NCI-H1092 (cell line): ENCODE measurements at places on chromosomes 5 and 9.

DNA sequence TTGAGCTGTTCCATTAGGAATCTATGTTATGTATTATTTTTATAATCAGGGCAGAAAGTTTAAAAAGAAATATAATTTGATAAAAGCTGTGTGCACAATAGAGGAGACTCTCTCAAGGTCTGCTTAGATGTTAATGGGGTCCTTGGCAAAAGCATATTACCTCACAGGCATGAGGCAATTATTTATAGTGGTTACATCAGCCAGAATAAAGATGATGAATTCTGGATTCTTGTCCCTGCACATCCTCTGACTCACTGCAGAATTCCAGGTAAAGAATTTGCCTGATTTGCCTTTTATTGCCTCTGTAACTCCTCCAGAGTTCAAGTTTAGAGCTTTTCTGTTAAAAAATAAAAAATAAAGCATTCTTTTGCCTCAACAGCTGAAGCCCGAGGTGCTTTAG lies 253.6 kb downstream of the MAST4 start:
- DNase-seq: no peak

DNA sequence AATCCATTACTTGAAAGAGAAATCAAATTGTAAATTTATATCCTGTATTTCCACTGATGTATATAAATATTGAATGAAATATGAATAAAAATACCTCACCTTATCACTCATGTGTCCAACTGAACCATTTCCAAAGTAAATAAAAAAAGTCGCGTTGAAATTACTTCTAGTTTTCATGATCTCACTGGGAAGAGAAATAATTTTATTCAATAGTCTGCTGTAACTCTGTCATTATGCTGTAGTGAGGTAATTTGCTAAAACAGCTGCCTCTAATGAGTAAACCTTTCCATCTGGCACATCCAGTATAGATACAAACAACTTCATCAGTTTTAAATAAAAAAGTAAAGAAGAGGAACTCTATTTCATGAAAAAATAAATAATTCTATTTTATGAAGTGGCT lies 611.5 kb downstream of the ZNF608 start:
- no peak for DNase-seq

- no peak for DNase-seq
Measured at GRCh38 chr9:130042406-130042884, 544 bp downstream of the FNBP1 start.

- DNase-seq: no peak
Measured at GRCh38 chr9:85960688-85961093, 19.7 kb downstream of the NAA35 start.

GRCh38 chr9:130453487-130453886 lies 8.7 kb downstream of the ASS1 start:
- peak; percentile 90 for DNase-seq

GRCh38 chr5:32505756-32506155 lies 61.2 kb upstream of the ZFR start:
- DNase-seq: no peak

DNA sequence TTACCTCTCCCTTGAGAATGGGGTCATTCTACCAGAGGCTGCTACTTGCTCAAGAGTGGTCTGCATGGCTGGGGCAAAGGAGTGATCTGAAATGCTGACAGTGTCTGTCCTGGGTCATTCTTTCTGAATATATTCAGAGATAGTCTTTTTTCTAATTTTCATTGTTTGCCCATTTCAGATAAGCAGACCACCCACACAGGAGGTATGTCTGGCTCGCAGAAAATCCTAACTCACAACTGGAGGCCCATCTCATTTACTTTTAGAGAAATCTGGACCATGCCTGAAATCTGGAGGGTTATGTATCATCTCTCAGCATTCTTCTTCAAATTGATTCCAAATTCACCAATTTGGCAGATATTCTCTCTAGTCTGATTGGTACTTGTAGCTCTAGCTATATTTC lies 227.6 kb downstream of the SEC61B start:
- DNase-seq: no peak

GRCh38 chr9:115034801-115035200 lies 83.2 kb downstream of the TNC start:
- no peak for DNase-seq

GRCh38 chr5:132748522-132749000 lies 1.3 kb downstream of the CCNI2 start:
- DNase-seq: no peak

- no peak for DNase-seq
Measured at GRCh38 chr5:163877865-163878264, 372.4 kb downstream of the MAT2B start.

GRCh38 chr9:134838651-134839454 lies 41.8 kb upstream of the FCN2 start:
- no peak for DNase-seq

DNA sequence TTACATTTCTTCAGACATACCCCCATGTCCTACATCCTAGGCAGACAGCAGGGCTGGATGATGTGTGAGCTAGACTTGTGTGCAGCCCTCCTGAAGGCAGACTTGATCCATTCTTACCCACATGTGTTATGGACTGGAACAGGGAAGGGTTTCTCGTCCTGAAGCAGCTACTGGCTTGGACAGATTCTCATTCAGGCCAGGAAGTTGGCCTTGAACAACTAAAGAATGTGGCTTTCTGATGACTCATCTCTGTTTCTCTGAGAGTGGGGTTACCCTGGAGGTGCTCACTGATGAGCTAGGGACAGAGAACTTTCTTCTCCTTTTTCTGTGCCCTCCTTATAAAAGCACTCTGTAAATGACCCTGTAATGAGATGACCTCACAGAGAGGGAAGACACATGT lies 246.5 kb downstream of the PCSK5 start:
- no peak for DNase-seq

DNA sequence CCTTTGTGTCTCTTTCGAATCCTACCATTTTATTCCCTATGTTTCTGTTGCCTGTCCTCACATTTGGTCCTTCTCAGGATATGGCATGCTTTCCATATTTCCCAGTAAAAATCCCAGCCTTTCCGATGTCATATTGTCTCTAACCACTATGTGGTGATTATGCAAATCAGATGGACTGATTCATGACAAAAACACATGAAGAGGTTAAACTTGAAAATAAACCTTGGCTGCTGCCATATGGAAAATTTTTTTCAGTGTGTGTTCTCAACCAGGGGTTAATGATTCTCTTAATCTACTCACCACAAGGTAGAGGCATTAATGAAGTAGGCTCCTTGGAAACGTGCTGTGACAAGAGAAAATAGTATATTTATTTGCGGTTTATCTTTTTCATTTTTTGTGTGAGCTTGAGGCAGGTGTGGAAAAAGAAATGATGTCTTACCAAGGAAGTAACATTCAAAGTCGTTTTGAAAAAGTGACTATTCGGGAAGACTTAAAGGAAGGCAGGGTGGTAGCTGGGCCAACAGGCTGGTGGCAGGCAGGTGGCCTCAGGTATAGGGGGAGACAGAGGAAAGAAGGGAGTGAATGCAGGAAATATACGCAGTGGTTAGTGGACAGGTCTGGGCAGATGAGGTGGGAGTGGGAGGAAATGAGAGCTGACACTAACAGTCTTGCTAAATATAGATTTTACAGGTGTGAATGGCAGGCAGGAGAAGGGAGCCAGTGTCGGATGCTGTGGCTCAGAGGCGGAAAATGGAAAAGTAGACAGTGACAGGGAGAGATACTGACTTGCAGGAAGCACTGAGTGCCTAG lies 46.2 kb downstream of the DMRT2 start:
- DNase-seq: no peak

GRCh38 chr9:91885746-91886413 lies 64.1 kb downstream of the ROR2 start:
- DNase-seq: no peak

GRCh38 chr9:22617156-22617555 lies 170.5 kb downstream of the DMRTA1 start:
- DNase-seq: no peak

GRCh38 chr5:55903121-55903701 lies 52.1 kb downstream of the IL31RA start:
- DNase-seq: no peak

GRCh38 chr5:56951126-56951945 lies 587 bp downstream of the MIER3 start:
- DNase-seq: no peak

DNA sequence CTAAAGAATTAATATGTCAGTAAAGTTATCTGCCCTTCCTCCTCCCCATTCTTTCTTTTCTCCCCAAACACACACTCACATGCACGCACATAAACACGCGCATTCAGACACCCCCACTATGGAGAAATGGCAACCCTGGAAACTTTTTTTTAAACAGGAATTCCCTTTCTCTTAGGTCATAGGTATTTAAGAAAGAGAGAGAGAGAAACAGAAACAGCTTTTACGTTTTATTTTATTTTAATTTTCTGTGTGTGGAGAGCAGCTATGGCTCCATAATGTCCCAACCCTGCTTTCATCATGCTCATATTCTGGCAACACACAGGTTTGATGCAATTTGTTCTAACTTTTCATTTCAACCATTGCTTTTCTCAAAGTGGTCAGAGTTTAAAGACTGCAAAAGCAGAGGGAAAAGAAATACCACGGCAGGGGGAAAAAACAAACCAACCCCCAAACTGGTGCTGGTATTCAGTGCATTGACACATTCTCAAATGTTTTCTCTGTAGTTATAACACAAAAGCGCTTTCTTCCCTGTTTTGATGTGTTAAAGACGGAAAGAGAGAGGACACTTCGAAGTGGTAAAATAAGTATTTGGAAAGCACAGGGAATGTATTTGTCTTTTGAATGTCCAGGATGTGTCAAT lies 126.0 kb upstream of the TMEM161B start:
- DNase-seq: no peak

DNA sequence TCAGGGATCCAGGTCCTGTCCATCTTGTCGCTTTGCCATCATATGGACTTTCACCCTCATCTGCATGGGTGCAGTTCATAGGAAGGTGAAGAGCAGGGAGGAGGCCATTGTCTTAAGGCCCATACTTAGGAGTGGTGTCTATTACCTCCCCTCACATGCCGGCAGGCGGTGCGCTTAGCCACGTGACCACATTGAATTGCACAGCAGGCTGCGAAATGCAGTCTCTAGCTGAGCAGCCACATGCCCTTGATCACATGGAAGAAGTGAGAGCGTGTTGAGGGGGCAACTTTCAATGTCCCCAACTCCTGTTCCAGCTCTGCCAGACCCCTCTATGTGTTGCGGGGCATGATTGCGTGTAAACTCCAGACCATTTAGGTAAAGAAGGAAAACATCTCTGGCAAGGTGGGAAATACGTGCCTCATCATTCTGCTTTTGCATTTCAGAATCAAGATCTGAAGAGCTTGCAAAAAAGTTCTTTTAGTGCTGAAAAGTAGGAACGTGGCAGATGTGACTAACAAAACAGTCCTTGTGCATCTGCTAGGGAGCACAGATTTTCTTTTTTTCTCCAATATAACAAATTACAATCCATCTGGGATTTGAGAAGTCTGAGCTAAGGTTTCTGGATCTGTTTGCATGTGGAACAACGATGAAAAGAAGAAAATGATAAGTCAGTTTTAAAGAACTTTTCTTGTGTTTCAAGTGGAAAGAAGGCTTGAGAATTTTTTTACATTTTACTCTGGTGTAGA lies 34.4 kb downstream of the ROPN1L start:
- no peak for DNase-seq

- no peak for DNase-seq
Measured at GRCh38 chr9:137194909-137195308, 5.6 kb downstream of the TPRN start.

DNA sequence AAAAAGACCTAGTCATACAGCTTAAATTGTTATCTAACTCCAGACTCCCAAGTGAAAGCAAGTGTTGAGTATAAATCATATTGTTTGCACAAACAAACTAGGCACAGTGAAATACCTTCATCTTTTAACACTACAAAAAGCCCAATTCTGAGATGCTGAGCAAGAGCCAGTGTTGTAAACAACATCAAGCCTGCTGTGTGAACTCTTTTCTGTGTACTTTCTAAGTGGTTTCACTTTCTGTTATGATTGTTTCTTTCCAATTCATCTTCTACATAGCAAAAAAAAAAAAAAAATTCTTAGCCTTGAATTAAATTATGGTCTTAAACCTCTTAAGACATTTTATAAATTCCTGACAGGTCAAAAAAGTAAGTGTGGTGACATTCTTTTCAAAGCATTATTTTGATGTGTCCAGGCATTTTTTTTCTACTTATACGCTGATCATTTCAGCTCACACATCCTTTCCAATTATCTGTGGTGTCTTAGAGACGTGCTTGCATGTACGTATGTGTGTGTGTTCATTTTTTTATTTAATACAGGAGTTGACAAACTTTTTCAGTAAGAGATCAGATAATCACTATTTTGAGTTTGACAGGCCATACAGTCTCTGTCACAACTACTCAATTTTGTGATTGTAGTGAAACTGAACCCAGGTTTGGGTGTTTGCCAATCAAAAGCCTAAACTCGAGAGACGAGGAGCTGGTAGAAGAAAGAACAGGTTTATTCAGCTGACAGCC lies 556.1 kb downstream of the CDH9 start:
- DNase-seq: no peak

DNA sequence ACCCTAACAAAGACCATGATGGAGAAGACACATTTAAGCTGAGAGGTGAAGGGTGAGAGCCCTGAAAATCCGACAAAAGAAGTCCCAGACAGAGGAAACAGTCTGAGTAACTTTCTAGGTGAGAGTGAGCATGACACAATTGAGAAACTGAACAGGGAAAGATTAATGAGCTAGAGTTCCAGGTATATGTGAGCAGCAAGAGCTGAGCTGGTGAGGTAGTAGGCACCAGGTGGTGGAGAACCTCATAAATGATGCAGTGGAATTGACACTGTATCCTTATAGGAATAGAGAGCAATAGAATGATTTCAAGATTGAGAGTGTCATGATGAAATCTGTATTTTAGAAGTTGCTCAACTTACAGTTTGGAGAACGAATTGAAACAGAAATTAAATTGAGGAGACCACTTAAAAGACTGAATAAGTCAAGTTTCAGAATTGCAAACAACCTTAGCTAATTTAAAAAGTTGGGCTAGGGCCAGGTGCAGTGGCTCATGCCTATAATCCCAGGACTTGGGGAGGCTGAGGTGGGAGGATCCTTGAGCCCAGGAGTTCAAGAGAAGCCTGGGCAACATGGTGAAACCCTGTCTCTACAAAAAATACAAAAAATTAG lies 89.8 kb downstream of the NREP start:
- DNase-seq: no peak

DNA sequence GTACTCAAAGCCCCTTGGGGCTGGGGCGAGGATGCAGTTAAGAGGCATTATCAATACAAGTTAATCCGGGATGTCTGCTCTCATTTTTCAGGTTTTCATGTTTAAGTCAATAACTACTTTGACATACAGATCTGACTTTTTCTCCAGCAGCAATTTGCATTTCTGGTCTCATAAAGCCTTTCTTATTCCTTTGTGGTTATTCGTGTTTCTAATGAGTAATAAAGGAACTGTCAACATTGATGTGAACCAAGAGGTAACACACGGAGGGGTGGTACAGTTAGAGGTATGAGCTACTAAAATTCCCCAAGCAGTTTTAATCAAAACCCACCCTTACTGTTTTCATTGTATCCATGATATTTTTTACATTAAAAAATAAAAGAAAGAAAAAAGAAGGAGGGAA lies 138.0 kb upstream of the NFIB start:
- DNase-seq: no peak

DNA sequence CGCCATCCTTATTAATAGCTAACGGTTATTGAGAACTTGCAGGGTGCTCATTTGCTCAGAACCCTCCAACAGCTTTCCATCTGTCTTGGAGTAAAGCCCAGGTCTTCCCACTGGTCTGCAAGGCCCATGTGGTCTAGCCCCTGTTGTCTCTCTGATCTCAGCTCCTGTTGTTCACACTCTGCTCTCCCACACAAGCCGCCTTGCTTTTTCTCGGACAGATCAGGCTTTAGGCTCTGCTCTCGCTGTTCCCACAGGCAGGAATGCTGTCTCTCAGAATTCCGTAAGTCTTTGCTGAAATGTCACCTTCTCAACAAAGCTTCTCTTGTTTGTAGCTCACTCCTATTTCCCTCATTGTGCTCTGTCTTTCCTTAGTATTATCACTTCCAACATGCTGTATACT lies 34.3 kb downstream of the GPR107 start:
- no peak for DNase-seq
